Esophagus mucosa (tissue), 1 donor: ENCODE measurements at places on chromosomes 2 and 18.

- peak; percentile 21 for ATAC-seq
Measured at GRCh38 chr2:86622519-86623042, 1.1 kb downstream of the RNF103 start.

GRCh38 chr18:58370612-58371011, 258.3 kb downstream of the ALPK2 start:
- no peak for ATAC-seq

GRCh38 chr2:132430895-132431294, 14.3 kb downstream of the GPR39 start:
- ATAC-seq = no peak

- ATAC-seq = no peak
Measured at GRCh38 chr2:168543037-168543436, 87.0 kb downstream of the CERS6 start.

GRCh38 chr18:64806691-64807090, 657.8 kb upstream of the LINC00305 start:
- no peak for ATAC-seq

GRCh38 chr2:187271825-187272224, 176.2 kb downstream of the CALCRL start:
- no peak for ATAC-seq

GRCh38 chr2:34012715-34013302, 413.7 kb upstream of the FAM98A start:
- peak; percentile 43 for ATAC-seq

DNA sequence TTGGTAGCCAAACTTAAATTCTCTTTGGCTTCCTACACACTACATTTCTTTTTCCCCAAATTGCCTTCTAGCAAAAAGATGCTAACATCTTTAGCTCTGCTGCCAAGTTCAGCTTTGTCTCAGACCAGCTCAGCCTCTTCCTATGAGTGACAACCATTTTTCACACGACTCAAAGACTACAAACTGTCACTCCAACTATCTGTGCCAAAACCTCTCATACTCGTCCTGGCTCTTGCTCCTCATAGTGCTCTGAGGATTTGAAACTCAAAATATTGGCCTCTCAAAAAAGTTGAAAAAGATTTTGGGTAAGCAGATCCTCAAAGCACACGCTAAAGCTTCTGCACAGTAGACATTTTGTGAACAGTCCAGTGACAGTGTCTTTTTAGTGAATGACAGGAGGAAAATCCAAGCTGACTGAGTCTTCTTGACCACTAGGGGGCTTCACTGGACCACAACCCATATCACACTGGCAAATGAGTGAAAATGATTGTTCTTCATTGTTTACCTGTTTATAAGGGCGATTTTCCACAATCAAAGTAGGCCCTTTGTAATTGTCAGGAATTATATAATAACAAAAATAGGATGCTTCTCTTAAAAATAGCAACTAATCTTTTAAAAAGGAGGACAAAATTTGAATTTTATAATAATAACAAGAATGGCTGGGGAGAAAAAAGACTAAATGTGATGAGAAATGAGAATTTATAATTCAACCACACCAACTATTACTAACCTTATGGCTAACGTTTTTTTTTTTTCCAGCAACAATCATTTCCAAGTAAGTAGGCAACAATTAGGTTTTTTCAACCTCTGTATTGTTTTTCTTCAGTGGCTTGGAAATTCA, 85.5 kb upstream of the PGAP1 start:
- ATAC-seq = peak; percentile 25
